ENCODE measurements at places on chromosomes 5 and 9. TPM values are rescaled to one million over a fixed set of nuclear protein-coding genes. Genes with fewer than 3 reads are reported as not detected.

Gene POLR3G
- 0.87 TPM for polyA plus RNA-seq

Gene TMEM232
- 0.43 TPM for polyA plus RNA-seq

Gene XRCC4
- polyA plus RNA-seq = 12.2 TPM

Gene GRK6
- polyA plus RNA-seq = 78.8 TPM

Gene TMEM174
- not detected for polyA plus RNA-seq

DNA sequence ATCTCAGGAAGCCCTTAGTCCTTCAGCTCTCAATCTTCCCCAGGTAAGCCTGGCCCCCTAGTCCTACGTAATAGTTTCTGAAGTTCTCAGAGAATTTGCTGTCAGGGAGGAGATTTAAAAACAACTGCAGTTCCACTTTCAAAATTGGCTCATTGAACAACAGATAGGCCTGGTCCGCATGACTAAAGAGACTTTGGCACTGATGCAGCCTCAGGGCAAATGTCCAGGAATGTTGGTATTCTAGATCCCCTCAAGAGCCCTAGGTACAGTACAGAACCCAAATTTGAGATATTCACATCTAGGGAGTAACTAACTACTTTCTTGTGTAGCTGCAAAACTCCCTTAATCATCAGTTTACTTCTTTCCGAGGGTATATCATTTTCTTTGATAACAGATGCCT is 162.8 kb downstream of the GABRG2 start:
- no peak for DNase-seq

DNA sequence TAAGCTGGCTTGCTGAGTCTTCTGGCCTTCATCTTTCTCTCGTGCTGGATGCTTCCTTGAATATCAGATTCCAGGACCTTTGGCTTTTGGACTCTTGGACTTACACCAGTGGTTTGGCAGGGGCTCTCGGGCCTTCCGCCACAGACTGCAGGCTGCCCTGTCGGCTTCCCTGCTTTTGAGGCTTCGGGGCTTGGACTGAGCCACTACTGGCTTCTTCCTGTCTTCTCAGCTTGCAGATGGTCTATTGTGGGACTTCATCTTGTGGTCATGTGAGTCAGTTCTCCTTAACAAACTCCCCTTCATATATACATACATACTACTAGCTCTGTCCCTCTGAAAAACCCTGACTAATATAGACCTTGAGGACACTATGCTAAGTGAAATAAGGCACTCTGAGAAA is 78.3 kb upstream of the SSBP2 start:
- DNase-seq = no peak

Measured in naive thymus-derived CD4-positive, alpha-beta T cell (primary cell).